ENCODE measurements at places on chromosomes 16 and 17.

DNA sequence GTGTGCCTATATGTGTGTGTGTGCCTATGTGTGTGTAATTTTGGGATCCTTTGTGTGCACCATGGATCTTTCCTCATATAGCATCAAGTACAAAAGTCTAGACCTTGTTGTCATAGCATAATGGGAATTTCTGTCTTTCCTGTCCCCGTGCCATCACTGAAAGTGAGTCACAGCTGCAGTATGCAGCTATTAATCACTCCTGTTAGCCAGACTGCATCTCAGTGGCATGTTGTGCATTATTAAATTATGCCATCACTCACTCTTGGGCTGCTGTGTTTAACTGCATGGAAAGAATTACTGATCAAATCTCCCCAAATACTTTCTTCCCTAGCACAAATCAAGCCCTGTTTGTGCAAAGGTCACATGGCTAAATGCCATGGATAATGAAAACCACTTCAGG is 92.4 kb downstream of the CBLN1 start:
- DNase-seq: no peak

- DNase-seq: no peak
These were observed 109.9 kb downstream of the METRNL start for GRCh38 chr17:83189044-83190003.

GRCh38 chr17:6305613-6306360 is 129.1 kb downstream of the AIPL1 start:
- no peak for DNase-seq

GRCh38 chr17:67390006-67390645 is 13.0 kb downstream of the PITPNC1 start:
- DNase-seq: no peak

DNA sequence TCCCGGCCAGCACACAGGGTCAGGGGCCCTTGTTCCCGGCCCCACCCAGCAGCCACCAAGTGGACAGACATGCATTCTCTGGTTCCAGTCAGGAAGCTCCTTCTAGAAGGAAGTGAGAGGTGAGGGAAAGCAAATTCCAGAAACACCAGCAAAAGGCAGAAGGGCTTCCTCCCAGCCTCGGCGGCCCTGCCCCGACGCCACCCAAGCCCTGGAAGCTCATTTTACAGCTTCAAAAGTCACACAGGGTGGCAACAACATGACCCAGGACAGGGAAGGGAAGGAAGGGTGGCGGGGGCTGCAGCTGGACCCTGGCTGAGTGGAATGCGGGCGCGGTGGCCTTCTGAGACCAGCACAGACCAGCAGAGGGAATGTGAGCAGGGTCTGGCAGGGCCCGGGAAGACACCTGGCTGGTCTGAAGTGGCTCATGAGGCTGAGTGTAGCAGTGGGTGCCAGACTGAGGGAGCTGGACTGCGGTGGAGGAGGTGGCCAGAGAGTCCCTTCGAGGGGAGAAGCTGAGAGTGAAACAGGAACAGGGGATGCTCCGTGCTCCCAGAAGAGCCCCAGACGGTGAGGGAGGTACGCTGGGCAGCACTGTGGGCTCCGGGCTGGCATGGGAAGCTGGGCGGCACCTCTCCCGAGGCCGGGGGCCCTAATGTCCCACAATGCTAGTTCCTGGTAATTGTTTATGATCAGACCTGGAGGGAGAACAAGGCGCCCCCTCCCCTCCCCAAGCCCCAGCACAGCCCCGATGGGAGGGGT is 1.9 kb upstream of the UNC13D start:
- DNase-seq: no peak

DNA sequence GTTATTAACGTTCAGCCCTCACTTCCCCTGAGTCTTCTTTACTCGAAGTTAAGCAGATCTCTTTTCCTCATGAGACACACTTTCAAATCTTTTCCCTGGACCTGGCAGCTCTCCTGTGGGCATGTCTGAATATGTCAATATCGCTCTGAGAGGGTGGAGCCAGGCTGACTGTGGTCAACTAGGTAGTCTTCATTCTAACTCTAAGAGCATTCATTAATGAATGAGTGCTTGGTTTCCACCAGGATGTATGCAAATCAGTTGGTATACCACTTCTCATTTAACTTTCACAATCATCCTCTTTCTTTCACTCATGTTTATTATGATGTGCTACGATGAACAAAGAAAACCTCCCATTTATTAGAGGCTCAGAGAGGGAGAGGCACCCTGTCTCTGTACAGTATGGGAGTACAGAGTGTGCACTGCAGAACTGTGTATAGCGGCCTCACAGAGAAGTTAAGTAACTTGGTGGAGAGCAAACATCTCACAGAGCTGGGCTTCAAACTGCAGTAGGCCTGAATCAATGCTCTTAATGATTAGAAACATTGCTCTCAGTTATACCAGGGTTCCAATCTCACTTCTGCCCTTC is 39.9 kb downstream of the OTOA start:
- peak; percentile 45 for DNase-seq

GRCh38 chr17:51372345-51373004 is 112.1 kb downstream of the UTP18 start:
- peak; percentile 91 for DNase-seq

GRCh38 chr16:54432897-54433229 is 146.3 kb upstream of the IRX3 start:
- DNase-seq: no peak

DNA sequence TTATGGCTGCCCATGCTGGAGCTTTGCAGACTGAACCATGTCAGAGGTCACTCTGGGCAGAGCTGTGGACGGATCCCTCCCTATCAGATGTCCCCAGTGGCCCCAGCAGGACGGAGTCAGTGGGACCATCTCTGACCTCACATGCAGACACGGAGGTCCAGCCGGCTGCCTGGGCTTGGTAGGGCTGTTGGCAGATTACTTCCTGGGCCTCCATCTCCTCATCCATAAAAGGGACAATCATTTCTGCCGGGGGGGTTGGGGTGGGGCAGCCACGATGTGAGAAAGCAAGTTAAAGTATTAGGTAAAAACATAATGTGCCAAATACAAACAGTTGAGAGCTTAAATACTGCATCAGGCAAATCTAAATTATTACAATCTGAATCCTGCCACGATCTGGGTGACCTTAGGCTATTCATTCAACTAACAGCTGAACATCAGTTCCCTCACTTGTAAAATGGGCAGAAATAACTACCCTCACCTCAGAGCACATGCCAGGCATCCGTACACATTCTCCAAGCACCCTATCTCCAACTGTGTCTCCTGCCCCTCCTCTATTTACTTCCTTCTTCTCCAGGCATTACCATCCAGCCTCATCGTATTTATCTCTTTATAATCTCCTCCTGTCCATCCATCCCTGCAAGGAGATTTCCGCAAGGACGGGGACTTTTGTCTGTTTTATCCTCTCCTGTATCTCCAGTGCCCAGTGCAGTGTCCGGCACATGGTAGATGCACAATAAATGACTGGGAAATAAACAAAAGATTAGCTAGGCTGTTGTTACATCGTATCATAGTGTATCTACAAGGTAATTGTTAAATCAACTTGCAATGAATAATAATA is 192.3 kb upstream of the FOXF1 start:
- DNase-seq: no peak

GRCh38 chr17:17018021-17018441 is 24.2 kb upstream of the MPRIP start:
- no peak for DNase-seq

DNA sequence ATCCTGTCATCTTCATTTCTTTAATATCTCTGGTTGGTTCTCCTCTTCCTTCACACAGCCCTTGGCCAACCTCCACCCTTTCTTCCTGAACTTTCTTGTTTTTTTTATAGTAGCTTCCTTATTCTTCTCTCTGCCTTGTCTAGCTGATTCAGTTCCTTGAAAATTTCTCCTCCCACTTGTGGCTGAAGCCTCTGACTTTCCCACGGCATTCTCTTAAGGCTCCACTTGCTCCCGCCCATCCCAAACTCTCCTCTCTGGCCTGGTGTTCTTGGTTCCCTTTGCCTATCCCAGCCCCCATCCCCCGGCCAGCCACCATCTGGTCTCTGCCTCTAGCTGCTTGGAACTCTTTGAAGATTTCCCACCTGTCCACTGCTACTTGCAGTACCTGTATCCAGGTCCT is 29.1 kb downstream of the NLRP1 start:
- DNase-seq: no peak

DNA sequence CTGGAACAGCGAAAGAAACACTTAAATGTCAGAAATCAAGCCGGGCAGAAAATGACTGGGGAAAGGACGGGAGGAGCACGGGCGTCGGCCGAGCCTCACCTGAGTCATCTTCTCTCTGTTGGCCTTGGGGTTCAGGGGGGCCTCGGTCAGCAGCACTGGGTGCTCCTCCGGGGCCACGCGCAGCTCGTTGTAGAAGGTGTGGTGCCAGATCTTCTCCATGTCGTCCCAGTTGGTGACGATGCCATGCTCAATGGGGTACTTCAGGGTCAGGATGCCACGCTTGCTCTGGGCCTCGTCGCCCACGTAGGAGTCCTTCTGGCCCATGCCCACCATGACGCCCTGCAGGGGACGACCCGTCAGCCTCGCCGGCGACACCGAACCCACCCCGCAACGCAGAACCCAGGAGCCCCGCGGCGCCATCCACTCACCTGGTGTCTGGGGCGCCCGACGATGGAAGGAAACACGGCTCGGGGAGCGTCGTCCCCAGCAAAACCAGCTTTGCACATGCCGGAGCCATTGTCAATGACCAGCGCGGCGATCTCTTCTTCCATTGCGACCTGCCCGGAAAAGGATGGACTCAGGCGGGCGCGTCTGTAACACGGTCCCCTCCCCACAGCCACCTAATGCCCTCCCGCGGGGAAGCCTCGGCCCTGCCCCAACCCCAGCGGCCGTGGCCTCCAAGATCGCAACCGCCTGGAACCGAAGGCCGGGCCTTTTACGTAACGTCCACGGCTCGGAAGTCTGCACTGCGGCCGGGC is 616 bp downstream of the ACTG1 start:
- no peak for DNase-seq

DNA sequence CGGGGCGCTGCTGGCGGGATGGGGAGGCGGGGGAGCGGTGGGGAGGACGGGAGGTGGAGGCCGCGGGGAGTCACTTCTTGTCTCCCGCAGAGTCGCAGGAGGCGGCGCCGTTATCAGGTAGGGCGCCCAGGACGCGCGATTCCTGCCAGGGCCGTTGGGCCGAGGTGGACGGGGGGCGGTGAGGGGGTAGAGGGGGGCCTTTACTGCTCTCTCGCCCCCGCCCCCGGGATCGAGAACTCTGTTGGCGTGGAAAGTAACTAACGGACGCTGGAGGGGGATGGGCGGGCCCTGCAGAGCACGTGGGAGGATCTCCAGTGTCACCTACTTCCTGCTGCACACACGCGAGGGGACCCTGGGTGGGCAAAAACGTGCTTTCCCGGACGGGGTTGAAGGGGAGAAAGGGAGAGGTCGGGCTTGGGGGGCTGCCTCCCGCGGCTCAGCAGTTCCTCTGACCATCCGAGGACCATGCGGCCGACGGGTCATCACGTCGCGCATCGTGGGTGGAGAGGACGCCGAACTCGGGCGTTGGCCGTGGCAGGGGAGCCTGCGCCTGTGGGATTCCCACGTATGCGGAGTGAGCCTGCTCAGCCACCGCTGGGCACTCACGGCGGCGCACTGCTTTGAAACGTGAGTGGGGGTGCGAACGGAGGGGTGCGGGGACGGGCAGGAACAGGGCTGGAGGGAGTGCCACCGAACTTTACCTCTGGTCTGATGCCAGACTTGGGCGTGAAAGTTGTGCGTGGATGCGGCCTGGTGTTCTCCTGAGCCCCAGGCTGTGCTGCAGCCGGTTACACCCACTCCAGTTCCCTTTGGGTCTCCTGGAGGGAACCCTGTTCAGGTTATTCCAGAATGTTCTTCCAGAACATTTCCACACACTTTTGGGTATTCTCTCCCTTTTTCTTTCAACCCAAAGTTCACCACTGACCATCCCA is 569 bp downstream of the PRSS21 start:
- peak; percentile 49 for DNase-seq

DNA sequence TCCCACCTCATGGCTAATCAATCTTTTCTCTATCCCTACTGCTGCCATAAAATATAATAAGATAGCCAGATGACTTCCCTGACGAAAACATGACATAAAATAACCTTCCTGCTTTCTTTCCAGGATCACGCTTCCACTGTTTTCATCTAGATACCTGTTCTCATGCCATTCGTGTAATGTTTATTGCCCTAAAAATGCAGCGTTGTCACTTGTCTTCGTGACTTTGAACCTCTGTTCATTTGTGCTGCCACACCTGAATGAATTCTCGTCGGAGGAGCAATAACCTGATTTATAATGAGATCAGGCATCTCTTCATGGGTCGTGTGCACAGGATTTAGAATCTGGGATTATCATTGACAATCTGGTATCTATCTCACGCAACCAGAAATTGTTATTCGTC is 1401.9 kb downstream of the CDH11 start:
- DNase-seq: no peak

DNA sequence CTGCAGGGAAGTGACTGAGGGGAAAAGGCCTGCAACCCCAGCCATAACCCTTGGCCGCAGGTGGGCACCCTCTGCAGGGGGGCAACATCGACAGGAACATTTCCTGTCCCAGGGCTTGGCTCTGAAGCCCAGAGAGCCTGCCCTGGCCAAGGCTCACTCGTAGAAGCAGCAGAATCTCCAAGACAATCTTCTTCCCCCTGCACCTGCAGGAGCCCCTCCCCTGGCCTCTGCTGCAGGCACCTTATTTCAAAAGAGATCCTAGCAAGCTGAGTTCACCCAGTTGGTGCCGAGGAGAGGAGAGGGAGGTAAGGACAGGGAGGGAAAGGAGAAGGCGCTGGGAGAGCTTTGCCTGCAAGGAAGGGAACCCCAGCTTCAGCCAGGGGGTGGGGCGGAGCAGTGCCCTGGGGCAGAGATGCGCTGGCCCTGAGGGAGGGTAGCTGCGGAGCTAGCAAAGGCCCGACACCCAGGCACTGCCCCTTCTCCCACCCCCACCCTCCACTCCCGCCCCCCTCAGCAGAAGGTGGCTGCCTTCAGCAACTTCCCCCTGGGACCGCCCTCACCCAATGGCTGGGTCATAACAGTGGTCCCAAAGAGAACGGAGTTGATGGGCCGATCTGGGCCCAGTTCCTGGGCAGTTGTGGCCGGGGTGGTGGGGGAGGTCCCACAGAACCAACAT is 104.3 kb upstream of the TNRC6C start:
- DNase-seq: no peak

DNA sequence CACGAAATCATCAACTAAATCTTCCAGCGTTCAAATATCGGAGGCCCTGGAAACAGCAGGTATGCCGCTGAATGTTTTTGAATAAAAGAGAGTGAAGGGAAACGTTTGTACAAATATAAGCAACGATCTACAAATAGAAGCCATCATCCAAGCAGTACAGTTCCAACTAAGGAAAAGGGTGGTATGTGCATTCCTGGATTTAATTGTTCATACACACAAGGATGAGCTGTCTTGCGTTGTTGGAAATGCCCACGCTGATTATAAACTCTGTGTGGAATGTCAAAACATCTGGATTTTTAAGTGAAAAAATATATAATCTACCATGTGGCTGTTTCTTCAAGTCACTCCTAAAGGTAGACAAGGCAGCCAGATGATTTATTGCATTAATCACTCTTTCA is 191.8 kb upstream of the HSBP1 start:
- DNase-seq: no peak

GRCh38 chr16:72976438-72977064 is 71.4 kb downstream of the ZFHX3 start:
- DNase-seq: no peak

DNA sequence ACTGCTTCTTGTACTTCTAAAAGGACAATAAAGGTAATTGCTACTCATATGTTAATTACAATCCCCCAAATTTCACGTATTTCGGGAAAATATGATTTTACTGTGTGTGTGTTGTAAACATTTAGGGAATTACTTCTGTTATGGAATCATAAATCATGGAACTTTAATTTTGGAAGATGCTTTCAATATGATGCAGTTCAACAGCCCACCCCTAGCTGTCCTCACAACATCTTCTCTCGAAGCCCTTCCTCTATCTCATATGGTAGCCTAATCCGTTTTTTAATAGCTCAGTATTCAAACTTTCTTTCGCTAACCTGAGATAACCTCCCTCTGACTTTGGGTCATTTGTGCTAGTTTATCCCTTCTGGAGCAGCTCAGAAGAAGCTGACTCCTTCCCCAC is 78.4 kb downstream of the ANKFN1 start:
- DNase-seq: no peak
